ELF-1 (cell line): ENCODE measurements at places on chromosomes 16 and 17.
A peak's percentile ranks its signal among the peaks of the same experiment; 100 is the strongest.

- DNase-seq, result peak; percentile 42
These were observed 34.8 kb downstream of the SOST start for GRCh38 chr17:43723697-43724359.

DNA sequence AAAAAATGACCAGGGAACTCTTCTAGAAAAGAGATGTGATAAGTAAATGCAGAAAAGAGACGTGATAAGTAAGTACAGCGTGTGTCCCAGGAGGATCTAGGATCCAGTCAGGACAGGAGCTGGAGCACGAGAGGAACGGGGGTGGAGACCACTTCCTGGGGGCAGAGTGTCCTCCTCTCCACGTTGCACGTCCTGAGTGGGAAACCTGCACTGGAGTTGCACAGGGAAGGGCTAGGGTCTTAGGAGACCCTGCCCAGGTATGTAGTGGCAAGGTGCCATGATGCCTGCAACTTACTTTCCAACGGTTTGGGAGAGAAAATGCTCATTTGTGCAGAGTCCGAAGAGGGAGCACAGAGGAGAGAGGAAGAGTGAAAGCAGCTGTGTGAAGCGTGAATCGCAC lies 55.8 kb downstream of the RNF213 start:
- DNase-seq, result no peak

DNA sequence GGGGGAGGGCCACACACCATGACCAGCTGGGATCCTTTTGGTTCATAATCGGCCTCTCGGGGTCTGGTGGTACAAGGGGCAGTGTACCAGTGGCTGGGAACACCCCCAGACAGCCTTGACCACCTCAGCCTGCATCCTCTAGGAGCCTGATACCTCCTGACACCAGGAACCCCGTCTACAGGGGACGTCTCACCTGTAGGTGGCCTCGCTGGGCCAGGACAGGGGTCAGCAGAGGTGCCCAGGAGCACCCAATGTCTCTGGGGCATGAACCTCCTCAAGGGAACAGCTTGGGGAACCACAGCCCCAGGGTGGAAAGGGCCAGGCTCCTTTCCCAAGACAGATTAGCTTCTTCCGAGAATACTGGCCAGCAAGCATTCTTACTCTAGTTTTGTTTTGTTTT lies 2.5 kb upstream of the METRNL start:
- DNase-seq, result no peak

GRCh38 chr16:81657224-81657623 lies 121.9 kb upstream of the PLCG2 start:
- DNase-seq, result no peak

DNA sequence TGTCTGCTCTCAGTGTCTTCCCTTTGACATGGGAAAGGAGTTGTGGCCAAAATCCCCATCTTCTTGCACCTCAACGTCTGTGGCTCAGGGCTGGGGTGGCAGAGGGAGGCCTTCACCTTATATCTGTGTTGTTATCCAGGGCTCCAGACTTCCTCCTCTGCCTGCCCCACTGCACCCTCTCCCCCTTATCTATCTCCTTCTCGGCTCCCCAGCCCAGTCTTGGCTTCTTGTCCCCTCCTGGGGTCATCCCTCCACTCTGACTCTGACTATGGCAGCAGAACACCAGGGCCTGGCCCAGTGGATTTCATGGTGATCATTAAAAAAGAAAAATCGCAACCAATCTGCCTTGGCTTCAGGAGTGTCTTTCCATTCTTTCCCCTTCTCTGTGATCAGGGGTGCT lies 918 bp upstream of the MRM1 start:
- no peak for DNase-seq

DNA sequence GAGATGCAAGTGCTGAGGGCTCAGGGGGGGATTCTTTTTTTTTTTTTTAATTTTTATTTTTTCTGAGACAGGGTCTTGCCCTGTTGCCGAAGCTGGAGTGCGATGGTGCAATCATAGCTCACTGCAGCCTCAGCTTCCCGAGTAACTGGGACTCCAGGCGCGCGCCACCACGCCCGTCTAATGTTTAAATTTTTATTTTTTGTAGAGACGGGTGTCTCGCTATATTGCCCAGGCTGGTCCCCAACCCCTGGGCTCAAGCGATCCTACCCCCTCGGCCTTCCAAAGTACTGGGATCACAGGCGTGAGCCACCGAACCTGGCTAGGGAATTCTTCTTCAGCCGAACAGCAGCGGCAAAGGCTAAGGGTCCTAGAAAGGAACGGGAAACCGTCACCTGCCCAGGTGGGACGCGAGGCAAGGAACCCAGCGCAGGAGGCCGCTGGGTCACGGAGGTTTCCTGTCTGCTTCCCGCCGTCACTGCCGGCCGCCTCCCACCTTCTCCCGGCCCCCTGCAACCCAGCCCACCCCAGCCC lies 13.3 kb upstream of the OR1F1 start:
- no peak for DNase-seq

GRCh38 chr17:57432507-57433277 lies 176.4 kb downstream of the MSI2 start:
- peak; percentile 65 for DNase-seq

DNA sequence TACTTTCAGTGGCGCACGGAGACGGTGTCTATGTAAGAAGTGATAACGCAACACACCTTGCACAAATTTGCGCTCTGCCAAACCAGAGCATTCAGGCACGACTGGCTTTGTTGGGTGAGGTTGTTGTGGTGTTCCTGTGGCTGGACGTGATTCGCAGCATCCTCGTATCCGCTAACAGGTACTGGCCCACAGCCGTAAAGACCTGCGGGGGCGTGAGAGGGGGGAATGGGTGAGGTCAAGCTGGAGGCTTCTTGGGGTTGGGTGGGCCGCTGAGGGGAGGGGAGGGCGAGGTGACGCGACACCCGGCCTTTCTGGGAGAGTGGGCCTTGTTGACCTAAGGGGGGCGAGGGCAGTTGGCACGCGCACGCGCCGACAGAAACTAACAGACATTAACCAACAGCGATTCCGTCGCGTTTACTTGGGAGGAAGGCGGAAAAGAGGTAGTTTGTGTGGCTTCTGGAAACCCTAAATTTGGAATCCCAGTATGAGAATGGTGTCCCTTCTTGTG lies 510.9 kb downstream of the KCNJ18 start:
- no peak for DNase-seq

GRCh38 chr16:50269769-50270509 lies 3.6 kb downstream of the ADCY7 start:
- DNase-seq, result no peak

- no peak for DNase-seq
These were observed 5.3 kb downstream of the ITGAX start for GRCh38 chr16:31360251-31360650.

GRCh38 chr16:82192665-82193064 lies 22.6 kb upstream of the MPHOSPH6 start:
- no peak for DNase-seq

- DNase-seq, result peak; percentile 60
These were observed 4.2 kb downstream of the SMPD3 start for GRCh38 chr16:68444056-68444657.

DNA sequence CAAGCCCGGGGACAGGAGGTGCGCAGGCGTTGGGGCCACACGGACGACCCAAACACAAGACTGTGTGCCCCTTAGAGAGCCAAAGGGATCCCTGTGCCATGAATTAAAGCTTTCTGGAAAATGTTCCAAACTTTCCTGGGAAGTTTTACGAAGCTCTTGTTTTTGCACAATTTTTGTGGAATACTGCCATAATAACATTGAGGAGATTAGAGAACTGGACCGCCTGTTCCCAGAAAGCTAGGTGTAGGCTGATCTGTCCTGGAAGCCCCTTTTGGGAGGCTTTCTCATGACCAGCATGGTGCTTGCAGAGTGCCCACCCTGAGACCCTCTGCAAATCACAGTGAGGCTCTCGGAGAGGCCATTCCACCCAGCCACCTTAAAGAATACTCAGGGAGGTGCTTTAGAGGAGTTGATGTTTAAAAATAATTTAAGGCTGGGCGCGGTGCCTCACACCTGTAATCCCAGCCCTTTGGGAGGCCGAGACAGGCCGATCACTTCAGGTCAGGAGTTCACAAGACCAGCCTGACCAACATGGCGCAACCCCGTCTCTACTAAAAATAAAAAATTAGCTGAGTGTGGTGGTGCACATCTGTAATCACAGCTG lies 1.1 kb downstream of the KDM8 start:
- DNase-seq, result no peak

DNA sequence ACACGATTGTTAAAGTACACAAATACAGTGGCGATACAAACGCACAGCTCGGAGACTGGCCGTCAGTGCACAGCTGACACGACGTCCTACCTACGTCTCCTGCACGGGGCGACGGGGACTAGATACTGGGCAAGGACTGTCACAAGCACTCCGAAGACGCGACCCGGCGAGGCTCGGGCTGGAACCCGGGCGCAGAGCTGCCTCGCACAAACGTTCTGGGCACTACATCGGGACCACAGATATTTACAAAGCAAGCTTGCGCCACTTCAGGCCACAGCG lies 13.8 kb downstream of the SLC16A3 start:
- DNase-seq, result no peak

GRCh38 chr17:16091773-16092172 lies 92.1 kb downstream of the TTC19 start:
- DNase-seq, result no peak

DNA sequence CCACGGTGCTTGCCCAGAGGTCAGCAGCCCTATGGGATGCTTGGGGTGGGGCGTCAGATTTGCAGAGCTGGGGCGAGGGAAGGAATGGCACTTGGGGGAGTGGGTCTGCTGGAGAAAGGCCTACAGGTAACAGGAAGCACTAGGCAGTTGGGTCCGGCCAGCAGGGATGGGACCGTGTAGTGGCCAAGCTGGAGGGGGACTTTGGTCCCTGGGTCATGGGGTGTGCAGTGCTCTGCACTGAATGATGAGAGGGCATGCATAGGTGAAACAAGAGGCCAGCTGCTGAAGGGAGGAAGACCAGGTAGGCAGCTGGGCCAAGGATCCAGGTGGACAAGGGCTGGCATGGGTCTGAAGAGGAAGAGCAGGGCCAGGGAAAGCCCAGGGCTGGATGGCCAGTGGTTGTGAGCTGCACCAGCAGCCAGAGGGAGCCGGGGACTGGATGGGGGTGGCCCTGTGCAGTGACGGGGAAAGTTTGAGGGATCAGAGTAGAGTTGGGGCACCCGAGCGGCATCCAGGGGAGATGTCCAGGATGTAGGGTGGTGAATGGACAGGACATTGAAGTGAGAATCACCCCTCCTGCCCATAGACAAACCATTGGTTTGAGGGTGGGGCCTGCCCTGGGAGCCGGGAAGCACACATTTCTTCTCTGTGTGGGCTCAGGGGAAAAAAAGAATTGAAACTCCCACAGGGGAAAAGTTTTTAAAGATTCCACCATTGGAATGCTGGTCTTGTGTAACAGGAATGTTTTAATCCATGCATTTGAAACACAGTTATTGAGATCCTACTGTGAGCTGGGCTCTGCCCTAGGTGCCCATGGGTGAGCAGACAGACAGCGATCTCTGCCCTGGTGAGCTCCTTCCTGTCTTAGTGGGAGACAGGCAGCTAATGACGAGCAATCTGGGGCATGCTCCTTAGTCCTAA lies 25.1 kb downstream of the RAI1 start:
- no peak for DNase-seq

DNA sequence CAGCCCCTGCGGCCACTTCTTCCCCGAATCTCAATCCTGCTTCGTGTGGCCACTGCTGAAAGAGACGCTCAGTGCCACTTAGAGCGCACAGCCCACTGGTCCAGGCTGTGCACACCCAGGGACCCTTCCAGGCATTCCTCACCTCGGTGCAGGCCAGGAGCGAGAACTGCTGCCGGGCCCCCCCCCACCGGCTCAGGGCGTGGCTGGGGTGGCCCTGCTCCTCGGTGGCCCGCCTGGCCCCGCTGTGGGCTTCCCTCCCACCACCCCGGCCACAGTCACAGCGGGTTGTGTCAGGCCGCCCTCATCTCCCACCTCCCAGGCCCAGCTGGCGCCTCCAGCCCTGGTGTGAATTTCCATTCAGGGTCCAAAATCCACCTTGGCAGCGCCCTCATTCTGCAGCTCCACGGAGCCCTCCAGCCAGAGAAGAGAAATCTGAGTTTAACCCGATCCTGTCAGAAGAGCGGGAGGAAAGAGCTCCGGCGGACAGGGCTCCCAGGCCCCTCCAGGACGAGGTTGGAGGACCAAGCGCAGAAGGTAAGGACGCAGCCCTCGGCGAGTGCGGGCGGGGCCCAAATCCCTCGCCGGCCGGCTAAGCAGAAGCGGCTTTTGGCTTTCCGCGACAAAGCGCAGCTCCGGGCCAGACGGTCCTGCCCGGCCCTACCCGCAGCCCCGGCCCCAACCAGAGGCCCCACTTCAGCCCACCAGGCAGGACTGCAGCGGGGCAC lies 12.0 kb downstream of the TBC1D16 start:
- peak; percentile 75 for DNase-seq

GRCh38 chr16:66273053-66273452 lies 93.4 kb upstream of the CDH5 start:
- DNase-seq, result no peak

DNA sequence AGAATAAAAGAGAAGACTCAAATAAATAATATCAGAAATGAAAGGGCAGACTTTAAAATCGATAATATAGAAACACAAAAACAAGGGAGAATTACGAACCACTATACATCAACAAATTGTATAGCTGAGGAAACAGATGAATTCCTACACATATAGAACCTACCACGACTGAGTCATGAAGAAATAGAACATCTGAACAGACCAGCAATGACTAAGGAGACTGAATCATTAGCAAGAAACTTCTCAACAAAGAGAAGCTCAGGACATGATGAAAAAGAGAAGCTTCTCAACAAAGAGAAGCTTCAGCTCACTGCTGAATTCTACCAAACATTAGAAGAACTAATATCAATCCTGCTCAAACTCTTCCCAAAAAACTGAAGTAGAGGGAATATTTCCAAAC lies 255.9 kb downstream of the CEP112 start:
- no peak for DNase-seq

- no peak for DNase-seq
These were observed 72.9 kb downstream of the METRNL start for GRCh38 chr17:83152227-83152744.

DNA sequence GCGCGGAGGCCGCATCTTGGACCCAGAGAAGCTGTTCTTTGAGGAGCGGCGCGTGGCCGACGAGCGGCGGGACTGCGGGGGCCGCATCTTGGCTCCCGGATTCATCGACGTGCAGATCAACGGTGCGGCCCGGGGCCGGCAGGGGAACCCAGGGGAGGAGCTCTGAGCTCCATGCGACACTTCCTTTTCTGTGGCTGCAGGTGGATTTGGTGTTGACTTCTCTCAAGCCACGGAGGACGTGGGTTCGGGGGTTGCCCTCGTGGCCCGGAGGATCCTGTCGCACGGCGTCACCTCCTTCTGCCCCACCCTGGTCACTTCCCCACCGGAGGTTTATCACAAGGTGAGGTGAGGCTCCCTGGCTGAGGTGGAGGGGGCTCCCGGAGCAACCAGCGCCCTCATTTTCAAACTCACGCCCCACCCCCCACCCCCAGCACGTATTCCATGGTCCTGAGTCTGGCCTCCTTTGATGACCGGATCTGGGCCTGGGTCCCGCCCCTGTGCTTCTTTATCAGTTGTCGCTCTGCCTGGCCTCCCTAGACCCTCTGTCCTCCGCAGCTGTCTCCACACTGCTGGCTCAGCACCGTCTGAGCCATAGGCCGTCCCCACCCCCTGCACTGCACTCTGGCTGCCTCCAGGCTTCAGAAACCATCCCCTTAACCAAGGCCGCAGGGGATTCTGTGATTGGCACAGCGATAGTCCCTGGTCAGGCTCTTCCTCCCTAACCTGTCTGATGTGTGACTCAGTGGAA lies 787 bp downstream of the AMDHD2 start:
- DNase-seq, result peak; percentile 86

GRCh38 chr16:19659554-19659953 lies 58.5 kb downstream of the KNOP1 start:
- DNase-seq, result no peak
